Esophagus squamous epithelium (tissue), 5 donors: ENCODE measurements at places on chromosomes 11 and 22. TPM values are rescaled to one million over a fixed set of nuclear protein-coding genes. Genes with fewer than 3 reads are reported as not detected.

- no peak for DNase-seq
Measured at GRCh38 chr11:124761301-124762104, 587 bp downstream of the ESAM start.

DNA sequence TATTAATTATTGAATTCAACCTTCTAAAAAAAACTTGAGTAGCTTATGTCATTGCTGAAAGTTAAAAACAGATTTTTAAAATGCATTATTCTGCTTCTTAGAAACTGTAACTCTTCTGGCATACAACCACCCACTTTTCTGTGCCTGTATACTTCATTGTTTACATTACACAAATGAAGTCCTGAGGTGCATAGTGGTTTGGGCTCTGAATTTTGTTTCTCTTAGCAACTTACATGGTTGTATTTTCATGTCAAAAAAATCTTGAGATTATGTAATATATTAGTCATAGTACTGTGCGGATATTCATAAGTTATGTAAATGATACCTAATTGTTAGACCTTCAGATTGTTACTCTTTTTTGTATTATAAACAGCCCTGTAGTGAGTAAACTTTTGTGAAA lies 12.2 kb downstream of the SC5D start:
- DNase-seq = no peak

DNA sequence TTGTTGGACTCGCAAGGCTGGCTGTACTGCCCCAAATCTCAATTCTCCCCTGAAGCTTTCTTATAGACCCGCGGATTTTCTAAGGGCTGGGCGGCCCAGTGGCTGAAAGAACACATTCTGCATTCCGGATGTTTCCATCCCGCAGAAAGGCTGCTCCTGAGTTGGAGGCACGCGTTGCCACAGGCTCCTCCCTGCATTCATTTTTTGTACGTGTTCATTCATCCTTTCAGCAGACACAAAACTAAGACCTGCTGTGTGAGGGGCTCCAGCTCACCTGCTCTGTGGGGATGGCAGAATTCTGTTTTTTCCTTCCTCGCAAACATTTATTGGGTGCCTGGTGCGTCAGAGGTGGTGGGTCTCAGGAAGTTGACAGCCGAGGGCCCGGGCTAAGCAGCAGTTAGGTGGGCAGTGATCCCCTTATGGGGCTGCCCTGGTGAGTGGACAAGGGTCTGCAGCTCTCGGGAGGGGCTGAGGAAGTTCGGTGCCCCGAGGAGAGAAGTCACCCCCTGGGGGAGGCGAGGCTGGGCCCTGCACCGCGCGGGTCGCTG lies 23.7 kb downstream of the SHANK3 start:
- no peak for DNase-seq

GRCh38 chr22:40726514-40726913 lies 47.2 kb downstream of the MCHR1 start:
- DNase-seq = no peak

SEC14L6 gene
- not detected for total RNA-seq
